ENCODE measurements at places on chromosomes 13 and 19. TPM values are rescaled to one million over a fixed set of nuclear protein-coding genes. Genes with fewer than 3 reads are reported as not detected.
A peak's percentile ranks its signal among the peaks of the same experiment; 100 is the strongest.

- peaks cover 33% of the 10 kb centered on the region for H3K27me3 ChIP-seq
- peaks cover 36% of the 10 kb centered on the region for H3K4me1 ChIP-seq
- peak overlapping the region; percentile 99 for H3K4me3 ChIP-seq
- DNase-seq, result peak; percentile 70
Observed at GRCh38 chr19:2478756-2479555, 3.0 kb downstream of the GADD45B start.

DNA sequence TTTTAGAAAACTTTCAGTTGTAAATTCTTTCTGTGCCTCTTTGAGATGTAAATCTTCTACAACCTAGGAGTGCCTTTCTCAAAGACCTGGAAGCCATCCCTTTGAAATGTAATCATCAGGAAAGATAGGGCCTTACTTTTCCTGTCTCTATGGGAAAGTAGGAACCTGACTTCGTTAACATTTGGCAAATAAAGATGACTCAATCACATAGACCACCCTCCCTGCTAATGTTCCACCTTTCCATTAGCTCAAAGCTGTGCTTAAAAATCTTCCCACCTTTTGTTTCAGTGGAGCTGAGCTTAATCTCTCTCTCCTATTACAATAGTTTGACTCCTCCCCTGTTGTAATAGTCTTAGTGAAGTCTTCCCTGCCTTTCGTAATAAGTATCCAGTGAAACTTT lies 247.7 kb downstream of the OLFM4 start:
- DNase-seq, result no peak
- H3K4me1 ChIP-seq, result no peaks in the 10 kb centered on the region
- no peaks in the 10 kb centered on the region for H3K36me3 ChIP-seq
- H3K27ac ChIP-seq, result no peak overlapping the region
- no peak overlapping the region for H3K4me3 ChIP-seq

DNA sequence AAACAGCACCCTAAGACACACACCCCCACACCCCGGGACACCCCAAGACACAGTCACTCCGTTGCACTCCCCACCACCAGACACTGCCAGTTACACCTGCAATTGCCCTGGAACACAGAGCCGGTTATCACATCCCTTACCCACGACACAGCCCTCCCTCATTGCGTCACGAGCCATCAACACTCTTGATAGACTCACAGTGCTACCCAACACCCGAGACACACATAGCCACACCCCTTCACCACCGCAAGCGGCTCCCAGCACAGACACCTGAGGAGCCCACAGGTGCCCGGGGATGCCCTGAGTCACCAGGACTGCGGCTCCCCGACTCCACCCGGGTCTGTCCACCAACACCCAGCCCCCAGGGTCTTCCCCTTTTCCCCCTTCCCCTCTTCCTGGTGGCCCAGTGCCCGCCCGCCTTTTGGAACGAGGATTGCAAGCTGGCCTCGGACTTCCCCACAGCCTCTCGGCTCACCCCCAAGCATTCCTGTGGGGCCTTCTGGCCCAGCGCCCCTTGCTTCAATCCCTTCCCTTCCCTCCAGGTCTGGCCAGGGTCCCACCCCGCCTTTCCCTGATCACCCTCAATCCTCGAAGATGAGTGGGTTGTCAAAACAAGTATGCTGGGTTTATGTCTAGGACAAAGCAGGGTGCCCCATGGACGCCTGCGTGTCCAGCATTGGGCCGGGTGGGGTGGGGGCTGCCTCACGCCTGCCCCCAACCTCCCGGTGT lies 1.7 kb upstream of the PTGER1 start:
- peak overlapping the region; percentile 89 for H3K27ac ChIP-seq
- H3K4me3 ChIP-seq, result peak overlapping the region; percentile 41
- peak; percentile 55 for DNase-seq

Gene PPM1N
- polyA plus RNA-seq, result 5.7 TPM

Gene ARHGAP33
- polyA plus RNA-seq, result not detected
